Vagina (tissue), 2 donors: ENCODE measurements at places on chromosomes 4 and X.

DNA sequence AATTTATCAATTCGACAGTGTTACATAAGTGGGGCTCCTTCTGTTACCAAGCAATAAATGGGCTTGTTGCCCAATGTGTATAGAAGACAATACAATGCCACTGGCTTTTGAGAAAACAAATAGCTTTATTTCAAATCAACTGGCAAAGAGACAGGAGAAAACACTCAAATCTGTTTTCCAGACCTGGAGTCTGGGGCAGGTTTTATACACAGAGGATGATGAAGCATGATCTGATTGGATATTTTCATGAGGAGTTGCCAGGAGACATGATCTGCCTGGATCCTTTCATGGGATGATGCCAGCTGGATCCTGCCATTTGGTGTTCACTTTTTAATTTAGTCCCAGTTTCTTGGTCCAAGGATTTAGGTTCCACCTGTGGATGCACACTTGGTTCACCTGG is 287.9 kb downstream of the CXXC4 start:
- DNase-seq: no peak

DNA sequence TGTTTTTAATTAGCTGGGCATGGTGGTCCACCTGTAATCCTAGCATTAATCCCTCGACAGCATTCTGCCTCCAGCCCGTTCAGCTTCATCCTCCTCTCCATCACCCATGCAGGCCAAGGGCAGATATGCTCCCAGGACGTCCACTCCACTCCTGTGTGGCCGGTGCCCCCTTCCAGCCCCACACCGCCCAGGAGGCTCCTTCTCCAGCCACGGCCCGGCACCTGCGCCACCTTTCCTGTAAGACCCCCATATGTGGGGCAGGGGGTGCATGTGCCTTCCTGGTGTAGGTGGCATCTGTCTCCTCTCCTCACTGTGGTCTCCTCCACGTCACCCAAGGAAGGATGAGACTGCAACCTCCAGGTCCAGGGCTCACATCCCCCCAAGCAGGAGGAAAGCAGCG is 57.0 kb upstream of the MXD4 start:
- no peak for DNase-seq

GRCh38 chr4:89164400-89164799 is 53.1 kb downstream of the TIGD2 start:
- DNase-seq: no peak

DNA sequence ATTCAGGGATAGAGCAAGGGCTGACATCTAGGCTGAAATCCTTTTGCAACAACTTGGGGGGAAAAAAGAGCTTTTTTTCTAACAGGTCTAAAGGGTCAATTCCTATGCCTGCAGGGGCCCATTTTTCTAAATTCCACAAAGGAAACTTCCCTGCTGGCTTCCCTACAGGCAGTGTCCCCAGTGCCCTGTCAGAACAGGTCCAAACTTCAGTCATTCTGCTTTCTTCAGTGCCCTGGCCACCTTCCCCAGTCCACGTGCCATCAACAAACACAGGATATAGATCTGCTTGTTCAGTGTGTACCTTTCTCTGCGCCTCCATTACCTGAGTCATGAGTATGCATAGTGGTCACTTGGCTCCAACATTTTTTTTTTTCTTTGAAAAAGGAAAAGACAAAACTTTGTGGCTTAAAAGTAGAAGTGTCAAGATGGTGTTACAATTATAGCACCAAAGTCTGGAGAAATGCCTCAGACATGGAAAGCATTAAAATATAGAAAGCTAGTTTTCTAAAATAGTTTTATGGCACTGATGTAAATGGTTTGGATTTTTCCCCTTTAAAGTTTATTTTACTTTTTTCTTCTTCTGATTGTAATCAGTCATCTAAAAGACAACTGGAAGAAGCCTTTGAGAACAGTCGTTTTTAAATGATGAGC is 84.0 kb upstream of the JADE1 start:
- no peak for DNase-seq

GRCh38 chr4:140109292-140109691 is 44.7 kb downstream of the MAML3 start:
- DNase-seq: no peak

DNA sequence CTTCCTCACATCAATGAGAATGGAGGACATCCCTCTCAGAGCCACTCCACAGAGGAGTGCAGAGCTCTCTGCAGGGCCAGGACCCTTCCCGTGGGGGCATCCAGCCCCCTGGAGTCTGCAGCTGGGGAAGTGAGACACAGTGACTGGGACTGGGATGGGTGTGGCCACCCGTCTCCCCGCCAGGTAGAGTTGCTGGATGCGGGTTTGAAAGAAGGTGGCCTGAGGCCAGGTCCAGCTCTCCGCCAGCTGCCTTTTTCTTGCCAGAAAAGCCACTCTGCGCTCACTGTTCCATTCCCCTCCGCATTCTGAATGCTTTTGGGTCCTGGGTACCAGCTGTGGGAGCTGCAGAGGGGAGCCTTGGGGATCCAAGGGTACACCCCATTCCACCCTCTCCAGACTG is 82.6 kb downstream of the ABLIM2 start:
- DNase-seq: no peak

GRCh38 chr4:40199179-40199670 is 2.4 kb downstream of the RHOH start:
- no peak for DNase-seq

GRCh38 chr4:4866124-4866865 is 6.8 kb downstream of the MSX1 start:
- no peak for DNase-seq

- DNase-seq: no peak
Measured at GRCh38 chr4:165580351-165580905, 201.6 kb downstream of the CPE start.

DNA sequence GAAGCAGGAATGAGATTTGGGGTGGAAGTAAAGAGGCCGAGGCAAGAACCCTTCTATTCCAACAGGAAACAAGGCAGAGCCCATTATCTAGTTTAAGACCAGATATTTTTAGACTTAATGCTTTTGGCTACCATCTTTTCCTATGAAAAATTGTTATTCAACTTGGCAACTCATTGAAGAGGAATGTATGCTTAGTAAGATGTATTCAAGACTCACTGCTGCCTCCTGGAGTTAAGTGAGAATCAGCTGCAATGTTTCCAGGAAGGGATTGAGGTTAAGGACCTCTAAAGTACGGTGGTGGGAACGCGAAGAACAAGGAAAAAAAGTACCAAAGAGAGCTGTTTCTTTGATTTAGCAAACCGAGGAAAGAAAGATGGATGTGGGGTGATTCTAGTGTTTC is 89.1 kb downstream of the RAPGEF2 start:
- no peak for DNase-seq

- no peak for DNase-seq
Measured at GRCh38 chrX:131762802-131763234, 218.9 kb downstream of the OR13H1 start.

DNA sequence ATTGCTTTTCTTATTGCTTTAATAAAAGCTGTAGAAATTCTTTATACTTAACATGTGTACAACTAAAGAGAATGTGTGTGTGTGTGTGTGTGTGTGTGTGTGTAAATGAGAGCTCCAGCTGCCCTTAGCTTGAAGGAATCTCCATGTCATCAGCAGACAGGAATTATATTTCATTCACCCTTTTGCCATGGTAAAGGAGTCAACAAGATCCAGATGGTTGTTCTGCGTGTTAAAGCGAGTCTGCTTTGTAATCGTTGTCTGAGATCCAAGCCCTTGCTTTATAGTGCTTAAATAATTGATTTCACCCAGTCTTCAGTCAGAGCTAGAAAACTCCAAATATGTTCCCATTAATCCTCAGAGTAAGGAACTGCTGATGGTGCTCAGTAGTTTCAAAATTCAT is 285.5 kb downstream of the PDGFC start:
- no peak for DNase-seq

DNA sequence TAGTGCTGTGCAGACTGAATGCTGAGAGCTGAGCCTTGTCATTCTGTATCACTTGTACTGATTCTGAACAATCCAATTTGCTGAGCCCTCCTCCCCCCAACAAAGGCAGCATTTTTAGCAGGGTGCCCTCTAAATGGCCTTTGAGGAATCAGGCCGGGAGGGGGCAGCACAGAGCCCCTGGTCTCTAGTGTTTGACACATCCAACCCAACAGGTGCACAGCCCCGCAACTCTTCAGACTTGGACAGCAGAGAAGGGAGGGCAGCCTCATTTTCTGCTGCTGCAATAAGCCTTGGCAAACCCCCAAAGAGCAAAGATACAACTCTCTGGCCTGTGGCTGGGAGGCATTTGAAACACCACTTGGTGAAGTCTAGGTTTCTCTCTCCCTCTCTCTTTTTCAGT is 3.4 kb downstream of the ATP1B4 start:
- DNase-seq: no peak

DNA sequence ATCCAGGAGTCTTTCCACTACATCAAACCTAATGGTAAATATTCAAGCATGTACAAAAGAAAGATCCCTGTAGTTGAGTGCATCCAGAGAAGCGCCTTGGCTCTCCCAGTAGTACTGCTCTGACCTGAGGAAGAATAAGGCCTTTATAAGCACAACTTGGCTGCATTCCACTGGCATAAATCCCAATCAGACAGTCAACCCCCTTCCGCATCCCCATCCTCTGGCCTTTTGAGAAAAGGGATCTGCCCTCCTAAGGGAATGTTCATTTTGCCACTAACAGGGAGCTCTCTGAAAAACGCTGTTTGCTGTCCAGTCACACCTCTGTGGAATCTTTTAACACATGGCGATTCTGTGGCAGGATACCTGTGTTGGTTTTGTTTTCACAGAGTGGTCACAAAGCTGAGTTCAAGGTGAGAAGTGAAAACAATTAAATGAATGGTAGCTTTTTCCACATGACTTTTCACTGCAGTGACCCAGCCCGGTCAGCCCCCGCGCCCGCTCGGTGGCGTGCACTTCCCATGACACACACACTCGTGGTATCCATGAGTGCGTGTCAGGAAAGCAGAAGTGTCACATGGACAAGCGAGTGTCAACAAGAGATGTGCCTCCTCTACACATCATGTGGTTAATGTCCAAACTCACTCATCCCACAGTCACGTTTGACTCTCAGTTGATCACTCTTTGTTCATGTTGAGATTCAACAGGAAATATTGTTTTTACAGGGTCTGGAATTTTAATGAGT is 112.2 kb upstream of the ENPP6 start:
- no peak for DNase-seq

GRCh38 chr4:66095065-66095464 is 424.8 kb upstream of the EPHA5 start:
- DNase-seq: no peak

- no peak for DNase-seq
Measured at GRCh38 chrX:108348525-108348924, 89.7 kb downstream of the COL4A6 start.
